H9 (cell line): ENCODE measurements at places on chromosomes 2 and 18.

GRCh38 chr2:239129147-239129920 lies 271.5 kb downstream of the HDAC4 start:
- no peak for DNase-seq
- no peak overlapping the region for H3K27ac ChIP-seq
- H3K4me1 ChIP-seq: no peaks in the 10 kb centered on the region
- H3K4me3 ChIP-seq: no peak overlapping the region

- no peaks in the 10 kb centered on the region for H3K27me3 ChIP-seq
- H3K27ac ChIP-seq: no peak overlapping the region
- H3K4me1 ChIP-seq: no peaks in the 10 kb centered on the region
- no peak overlapping the region for H3K4me3 ChIP-seq
- no peak for DNase-seq
These were observed 107.8 kb downstream of the TANC1 start for GRCh38 chr2:159076241-159076640.

DNA sequence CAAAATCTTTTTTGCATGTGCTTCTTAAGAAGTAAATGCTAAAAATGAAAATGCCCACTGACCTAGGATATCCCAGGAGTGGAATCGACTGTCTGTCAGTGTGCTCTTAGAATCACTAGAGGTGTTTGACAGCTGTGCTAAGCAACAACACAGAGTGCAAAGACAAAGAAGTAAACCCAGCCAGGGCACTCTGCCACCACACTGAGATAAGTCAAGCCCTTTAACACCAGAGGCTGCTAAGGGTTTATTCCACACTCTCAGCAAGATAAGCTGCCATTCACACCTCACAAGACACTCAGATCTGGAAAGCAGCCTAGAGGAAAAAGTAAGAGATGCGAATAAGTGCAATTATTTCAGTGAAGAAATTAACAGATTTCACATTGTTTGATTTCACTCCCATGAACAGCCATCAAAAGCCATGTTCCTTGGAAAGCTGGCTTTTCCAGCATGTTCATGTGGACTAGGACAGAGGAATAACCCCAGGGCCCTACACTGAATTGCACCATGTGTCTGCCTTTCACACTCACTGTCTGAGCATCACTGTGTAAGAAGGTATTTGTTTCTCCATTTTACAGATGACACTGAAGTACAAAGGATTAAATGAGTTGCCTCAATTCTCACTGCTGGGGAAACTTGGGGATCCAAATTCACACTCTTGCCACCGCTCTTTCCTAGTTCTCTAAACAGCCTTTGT lies 6.0 kb upstream of the BMP10 start:
- H3K27ac ChIP-seq: no peak overlapping the region
- no peak for DNase-seq
- H3K36me3 ChIP-seq: no peaks in the 10 kb centered on the region
- H3K27me3 ChIP-seq: no peaks in the 10 kb centered on the region
- H3K4me3 ChIP-seq: no peak overlapping the region

DNA sequence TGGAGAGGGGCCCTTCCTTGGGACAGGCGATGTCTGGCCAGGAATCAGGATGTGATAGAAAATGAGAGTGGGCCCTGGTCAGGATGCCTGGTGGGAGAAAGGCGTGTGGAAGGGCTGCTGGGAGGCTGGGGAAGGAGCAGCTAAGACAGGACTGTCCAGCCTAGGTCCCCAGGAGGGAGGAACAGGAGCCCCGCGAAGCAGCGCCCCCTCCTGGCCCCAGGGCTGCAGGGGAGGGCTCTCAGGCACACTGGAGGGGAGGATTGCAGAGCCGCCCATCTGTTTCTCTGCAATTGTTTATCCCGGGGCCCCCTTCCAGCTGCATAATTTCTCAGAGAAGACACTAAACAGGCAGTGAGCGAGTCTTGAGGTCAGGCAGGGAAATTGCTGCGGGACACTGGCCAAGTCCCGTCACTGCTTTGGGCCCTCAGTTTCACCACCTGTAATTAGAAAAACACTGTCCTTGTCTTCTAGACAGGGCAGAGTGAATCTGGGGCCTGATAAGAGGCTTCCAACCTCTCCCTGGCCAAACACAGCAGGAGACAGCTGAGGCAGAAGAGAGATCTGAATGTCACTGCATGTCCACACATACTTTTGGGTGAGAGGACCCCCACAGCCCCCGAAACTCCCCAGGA lies 3.9 kb upstream of the NPPC start:
- peak; percentile 82 for DNase-seq
- peaks cover 17% of the 10 kb centered on the region; the same call in 1 of the 2 replicates for H3K27me3 ChIP-seq
- H3K4me1 ChIP-seq: no peaks in the 10 kb centered on the region
- no peak overlapping the region for H3K4me3 ChIP-seq
- no peaks in the 10 kb centered on the region for H3K36me3 ChIP-seq
- H3K27ac ChIP-seq: no peak overlapping the region

GRCh38 chr2:70790136-70790828 lies at the start of gene FIGLA:
Gene FIGLA, minus strand, starts transcription at chr2:70790643. Its CDS starts 5 bp downstream, at chr2:70790638.
- DNase-seq: peak; percentile 76
- peaks cover 47% of the 10 kb centered on the region for H3K27me3 ChIP-seq
- no peak within 1 kb of the TSS for H3K27ac ChIP-seq
- H3K4me1 ChIP-seq: no peaks in the 10 kb centered on the region
- peak within 1 kb of the TSS; percentile 52 for H3K4me3 ChIP-seq
- H3K36me3 ChIP-seq: no peaks in the 10 kb centered on the region

- H3K36me3 ChIP-seq: no peaks in the 10 kb centered on the region
- no peak overlapping the region for H3K27ac ChIP-seq
- no peak for DNase-seq
- H3K4me1 ChIP-seq: no peaks in the 10 kb centered on the region
- no peak overlapping the region for H3K4me3 ChIP-seq
- no peaks in the 10 kb centered on the region for H3K27me3 ChIP-seq
These were observed 108.8 kb downstream of the SPOPL start for GRCh38 chr2:138610201-138610953.

GRCh38 chr18:35114305-35114704 lies 73.1 kb downstream of the MAPRE2 start:
- H3K27me3 ChIP-seq: no peaks in the 10 kb centered on the region
- H3K27ac ChIP-seq: no peak overlapping the region
- no peaks in the 10 kb centered on the region for H3K4me1 ChIP-seq
- H3K4me3 ChIP-seq: no peak overlapping the region

GRCh38 chr18:55748227-55748738 lies 160.3 kb upstream of the TCF4 start:
- H3K36me3 ChIP-seq: no peaks in the 10 kb centered on the region
- H3K4me1 ChIP-seq: no peaks in the 10 kb centered on the region; the same call in 1 of the 2 replicates
- no peak for DNase-seq
- no peak overlapping the region for H3K4me3 ChIP-seq
- H3K27ac ChIP-seq: no peak overlapping the region
- H3K27me3 ChIP-seq: no peaks in the 10 kb centered on the region

GRCh38 chr2:98985905-98986666 lies 50.1 kb upstream of the CRACDL start:
- no peaks in the 10 kb centered on the region for H3K27me3 ChIP-seq
- no peak overlapping the region for H3K27ac ChIP-seq
- H3K36me3 ChIP-seq: no peaks in the 10 kb centered on the region; the same call in 1 of the 2 replicates
- DNase-seq: no peak
- no peak overlapping the region for H3K4me3 ChIP-seq

GRCh38 chr18:32920796-32921787 lies 148.3 kb upstream of the KLHL14 start:
- H3K4me1 ChIP-seq: no peaks in the 10 kb centered on the region
- H3K27me3 ChIP-seq: no peaks in the 10 kb centered on the region
- no peaks in the 10 kb centered on the region for H3K36me3 ChIP-seq
- no peak for DNase-seq
- no peak overlapping the region for H3K27ac ChIP-seq

DNA sequence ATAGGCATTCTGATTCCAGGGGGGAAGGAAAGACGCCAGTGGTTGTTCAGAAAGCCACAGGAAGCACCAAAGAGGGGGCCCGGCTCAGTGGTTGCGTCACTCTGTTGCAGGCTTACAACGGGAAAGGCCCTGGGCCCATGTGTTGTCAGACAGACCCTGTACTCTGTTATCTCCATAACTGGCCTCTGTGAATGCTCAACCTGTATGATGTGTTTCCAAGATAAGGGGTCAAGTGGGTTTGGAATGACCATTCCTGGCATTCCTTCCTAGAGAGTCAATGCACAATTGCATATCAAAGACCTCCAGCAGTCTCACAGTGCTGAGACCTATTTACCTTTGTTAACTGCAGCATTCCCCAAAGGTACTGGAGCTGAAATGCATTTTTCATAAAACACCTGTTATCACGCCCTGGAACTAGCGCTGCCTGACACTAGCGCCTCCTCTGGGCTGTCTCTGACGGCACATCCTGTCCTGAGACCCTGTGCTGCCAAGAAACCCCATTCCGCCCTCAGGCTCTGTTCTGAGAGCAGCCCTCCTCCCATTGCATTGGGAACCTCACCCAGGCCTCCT lies 13.2 kb upstream of the LRRFIP1 start:
- H3K4me1 ChIP-seq: peaks cover 26% of the 10 kb centered on the region
- DNase-seq: peak; percentile 88
- H3K27me3 ChIP-seq: no peaks in the 10 kb centered on the region
- peak overlapping the region; percentile 85 for H3K27ac ChIP-seq
- H3K4me3 ChIP-seq: no peak overlapping the region; the same call in 1 of the 2 replicates

DNA sequence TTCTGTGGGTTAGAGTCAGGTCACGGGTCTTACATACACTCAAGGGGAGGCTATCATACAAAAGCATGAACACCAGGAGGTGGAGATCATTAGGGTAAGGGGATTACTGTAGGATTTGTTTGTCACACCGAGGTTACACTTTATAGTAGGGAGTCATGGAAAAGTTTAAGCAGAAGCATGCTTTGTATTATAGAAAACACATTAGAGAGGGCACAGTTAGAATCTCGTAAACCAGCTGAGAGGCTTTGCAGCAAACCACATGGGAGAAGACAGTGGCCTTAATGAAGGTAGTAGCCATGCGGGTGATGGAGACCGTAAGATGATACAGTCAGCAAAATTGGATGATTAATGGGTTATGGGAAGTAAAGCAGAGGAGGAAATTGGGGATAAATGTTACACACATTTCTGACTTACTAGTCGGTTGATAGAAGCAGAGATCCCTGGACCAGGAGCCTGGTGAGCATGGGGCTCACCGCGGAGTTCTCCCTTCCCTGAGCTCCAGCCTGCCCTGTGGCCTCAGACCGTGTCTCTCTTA lies 75.6 kb downstream of the MAPRE2 start:
- no peak for DNase-seq
- no peak overlapping the region for H3K27ac ChIP-seq
- H3K4me3 ChIP-seq: no peak overlapping the region
- H3K27me3 ChIP-seq: no peaks in the 10 kb centered on the region
